Activated CD4-positive, alpha-beta memory T cell treated with anti-CD3 and anti-CD28 coated beads, Interleukin-2, amount 10 ng/mL, durations not matched to agents 7 days and 5 days (primary cell): ENCODE measurements at places on chromosomes 5 and 9. TPM values are rescaled to one million over a fixed set of nuclear protein-coding genes. Genes with fewer than 3 reads are reported as not detected.

CD180 gene
- total RNA-seq: 0.88 TPM

SLC36A2 gene
- total RNA-seq: not detected

C9orf152 gene
- total RNA-seq: not detected

PSMD5 gene
- 64.0 TPM for total RNA-seq

TMEM252 gene
- not detected for total RNA-seq

LIX1 gene
- total RNA-seq: not detected

RORB gene
- 0.18 TPM for total RNA-seq

ECSCR gene
- not detected for total RNA-seq

NUDT2 gene
- total RNA-seq: 35.0 TPM

BAAT gene
- total RNA-seq: not detected

IL3 gene
- 1.6 TPM for total RNA-seq

TUSC1 gene
- not detected for total RNA-seq

MSX2 gene
- total RNA-seq: not detected

MAPKAP1 gene
- 48.0 TPM for total RNA-seq

C9orf50 gene
- not detected for total RNA-seq

ABO gene
- 0.53 TPM for total RNA-seq

PCDHGB7 gene
- 0.08 TPM for total RNA-seq

GRXCR2 gene
- total RNA-seq: not detected

TXNDC8 gene
- total RNA-seq: not detected

PCSK5 gene
- 1.7 TPM for total RNA-seq

F2RL2 gene
- total RNA-seq: not detected

PCDHA10 gene
- not detected for total RNA-seq

ARL14EPL gene
- not detected for total RNA-seq

SPATA31E1 gene
- not detected for total RNA-seq

MAP3K1 gene
- total RNA-seq: 49.5 TPM

B4GALT7 gene
- total RNA-seq: 19.5 TPM

ABLIM3 gene
- 0.08 TPM for total RNA-seq

ANKDD1B gene
- total RNA-seq: not detected

NMUR2 gene
- not detected for total RNA-seq

OLFML2A gene
- not detected for total RNA-seq

FGF18 gene
- total RNA-seq: not detected

AMACR gene
- 7.5 TPM for total RNA-seq

PCDHB6 gene
- total RNA-seq: not detected

PCDHA9 gene
- not detected for total RNA-seq

SPACA9 gene
- total RNA-seq: 3.2 TPM

CCL21 gene
- total RNA-seq: not detected

SHISAL2B gene
- total RNA-seq: not detected

SLF1 gene
- total RNA-seq: 22.9 TPM

NR4A3 gene
- 3.0 TPM for total RNA-seq

CCL19 gene
- not detected for total RNA-seq

RAD1 gene
- total RNA-seq: 27.5 TPM

LRRTM2 gene
- total RNA-seq: not detected

FOXD4L4 gene
- total RNA-seq: 0.13 TPM

PIP5KL1 gene
- 1.9 TPM for total RNA-seq

CCL27 gene
- total RNA-seq: not detected

ADGRV1 gene
- not detected for total RNA-seq

GBGT1 gene
- 3.9 TPM for total RNA-seq

CYLC2 gene
- not detected for total RNA-seq

PCDHGA8 gene
- not detected for total RNA-seq

OTULINL gene
- total RNA-seq: 31.1 TPM
